ENCODE measurements at places on chromosomes 1 and 21.
A peak's percentile ranks its signal among the peaks of the same experiment; 100 is the strongest.

GRCh38 chr1:199422206-199422605 is 605.3 kb upstream of the NR5A2 start:
- DNase-seq = no peak

GRCh38 chr1:176745945-176746344 is 283.0 kb downstream of the PAPPA2 start:
- no peak for DNase-seq

DNA sequence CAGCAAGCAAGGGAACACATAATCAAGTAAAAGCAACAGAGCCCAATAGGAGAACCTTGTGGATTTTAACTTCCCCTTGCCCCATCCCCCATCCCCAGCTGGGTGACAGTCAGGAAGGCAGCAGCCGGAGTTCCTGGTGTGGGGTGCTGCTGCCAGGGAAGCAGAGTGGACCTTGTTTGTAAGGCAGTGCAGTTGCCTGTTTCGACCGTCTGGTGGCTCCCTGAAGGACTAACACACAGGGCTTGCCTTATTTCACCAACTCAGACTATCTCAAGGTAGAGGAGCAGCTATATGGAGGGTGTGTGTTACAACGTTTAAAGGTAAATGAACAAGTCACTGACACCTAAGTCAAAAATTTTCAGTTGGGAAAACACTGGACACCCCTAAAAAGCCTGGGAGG is 6.6 kb downstream of the KRTAP10-8 start:
- peak; percentile 8 for DNase-seq

- DNase-seq = no peak
These were observed 30.3 kb downstream of the PRDM2 start for GRCh38 chr1:13730291-13730690.

DNA sequence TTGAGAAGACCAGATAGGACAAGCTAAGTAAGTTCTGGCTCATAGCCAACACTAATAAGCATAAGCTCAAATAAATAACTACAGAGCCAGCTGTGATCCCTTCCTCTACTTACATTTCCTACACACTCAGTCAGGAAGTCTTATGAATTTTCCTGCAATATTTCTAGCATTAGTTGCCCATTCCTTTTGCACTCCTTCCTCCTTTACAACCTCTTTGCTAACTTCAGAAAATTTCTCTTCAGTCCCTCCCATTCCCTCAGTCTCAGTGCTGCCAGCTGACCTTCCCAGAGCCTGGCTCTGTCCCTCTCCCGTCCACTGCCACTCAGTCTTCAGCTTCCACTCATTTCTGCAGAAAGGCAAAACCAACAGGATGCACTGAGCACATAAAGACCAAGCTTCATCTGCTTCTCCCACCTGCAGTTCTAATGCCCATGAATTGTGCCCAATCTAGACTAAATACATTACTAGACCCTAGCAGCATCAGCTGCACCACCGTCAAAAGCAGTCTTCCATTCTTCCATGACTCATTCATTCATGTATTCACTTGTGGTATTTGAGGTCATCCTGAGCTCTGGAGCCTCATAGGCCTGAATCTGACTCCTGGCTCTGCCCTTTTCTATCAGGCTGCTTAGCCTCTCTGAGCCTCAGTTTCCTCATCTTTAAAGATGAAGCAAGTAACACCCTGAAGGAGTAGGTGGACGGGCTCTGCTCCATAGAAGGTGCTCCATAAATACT is 54.6 kb upstream of the SIPA1L2 start:
- no peak for DNase-seq

- DNase-seq = peak; percentile 83
These were observed 50.1 kb downstream of the NENF start for GRCh38 chr1:212482637-212483441.

DNA sequence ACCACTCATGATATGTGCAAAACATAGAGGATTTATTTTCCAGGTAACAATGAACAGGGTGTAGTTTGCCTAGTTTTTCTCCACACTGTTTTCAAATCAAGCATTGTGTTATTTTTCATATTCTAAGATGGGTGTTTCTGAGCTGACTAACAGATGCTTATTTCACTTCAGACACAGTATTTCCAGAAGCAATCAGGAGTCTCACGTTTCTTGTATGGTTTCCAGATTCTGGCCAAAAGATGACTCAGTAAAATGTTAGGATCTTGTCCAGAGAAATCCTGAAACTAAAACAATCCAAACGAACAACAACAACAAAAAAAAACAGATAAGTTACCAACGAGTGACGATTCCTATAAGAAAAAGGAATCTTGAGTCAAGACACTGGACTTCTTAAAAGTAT is 5.3 kb downstream of the UTS2 start:
- DNase-seq = no peak

- DNase-seq = no peak
These were observed 103.9 kb upstream of the KCND3 start for GRCh38 chr1:112093372-112093694.

GRCh38 chr1:227227761-227228160 is 90.5 kb downstream of the CDC42BPA start:
- DNase-seq = no peak

DNA sequence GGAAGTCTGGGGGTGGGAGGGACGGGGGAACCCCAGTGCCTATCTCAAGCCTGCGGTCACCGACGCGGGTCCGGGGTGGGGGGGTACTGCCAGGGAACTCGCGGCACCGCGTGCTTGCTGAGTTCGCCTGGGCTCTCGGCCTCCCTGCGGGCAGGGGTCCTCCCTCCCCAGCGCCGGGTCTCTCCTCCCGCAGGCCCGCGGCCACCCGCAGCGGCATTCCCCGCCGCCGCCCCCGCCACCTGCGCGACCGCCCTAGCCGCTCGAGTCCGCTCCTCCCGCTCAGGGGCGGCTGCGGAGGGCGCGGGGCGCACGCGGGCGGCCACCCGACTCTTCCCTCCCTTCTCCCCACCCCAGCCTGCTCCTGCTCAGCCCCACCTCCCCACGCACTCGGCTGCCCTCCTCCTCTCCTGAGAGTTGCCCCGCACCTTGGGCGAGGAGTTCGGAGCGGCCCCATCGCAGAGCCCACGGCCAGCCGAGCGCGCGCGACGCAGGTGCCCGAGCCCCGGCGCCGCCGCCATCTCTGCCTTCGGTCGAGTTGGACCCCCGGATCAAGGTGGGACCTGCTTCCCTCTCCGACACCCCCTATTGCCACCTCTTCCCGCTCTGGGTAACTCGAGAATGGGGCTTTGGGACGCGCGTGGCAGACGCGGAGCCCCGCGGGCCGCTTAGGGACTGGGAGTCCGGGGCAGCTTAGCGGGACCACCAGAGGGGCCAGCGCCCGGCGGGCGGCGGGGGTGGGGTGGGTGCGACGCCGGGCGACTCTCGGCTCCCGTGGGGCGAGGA is 105.0 kb downstream of the LEPR start:
- no peak for DNase-seq

DNA sequence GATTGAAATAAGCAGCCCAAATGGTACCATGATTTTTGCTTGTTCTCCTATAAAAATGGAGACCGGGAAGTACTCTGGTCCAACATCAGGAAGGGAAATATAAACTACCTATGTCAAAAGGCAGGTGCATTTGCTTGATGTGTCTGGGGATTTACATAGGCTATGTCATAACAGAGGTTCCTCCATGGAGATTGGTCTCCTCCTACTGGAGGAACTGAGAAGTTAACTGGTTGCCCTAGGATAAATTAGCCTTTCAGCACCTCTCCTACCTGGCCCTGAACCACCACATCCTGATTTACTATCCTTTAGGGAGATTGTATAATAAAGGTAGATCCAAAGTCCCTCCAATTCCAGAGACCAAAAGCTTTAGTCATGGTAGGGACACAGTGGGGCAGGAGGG is 1109.3 kb upstream of the B3GALT2 start:
- DNase-seq = peak; percentile 39

DNA sequence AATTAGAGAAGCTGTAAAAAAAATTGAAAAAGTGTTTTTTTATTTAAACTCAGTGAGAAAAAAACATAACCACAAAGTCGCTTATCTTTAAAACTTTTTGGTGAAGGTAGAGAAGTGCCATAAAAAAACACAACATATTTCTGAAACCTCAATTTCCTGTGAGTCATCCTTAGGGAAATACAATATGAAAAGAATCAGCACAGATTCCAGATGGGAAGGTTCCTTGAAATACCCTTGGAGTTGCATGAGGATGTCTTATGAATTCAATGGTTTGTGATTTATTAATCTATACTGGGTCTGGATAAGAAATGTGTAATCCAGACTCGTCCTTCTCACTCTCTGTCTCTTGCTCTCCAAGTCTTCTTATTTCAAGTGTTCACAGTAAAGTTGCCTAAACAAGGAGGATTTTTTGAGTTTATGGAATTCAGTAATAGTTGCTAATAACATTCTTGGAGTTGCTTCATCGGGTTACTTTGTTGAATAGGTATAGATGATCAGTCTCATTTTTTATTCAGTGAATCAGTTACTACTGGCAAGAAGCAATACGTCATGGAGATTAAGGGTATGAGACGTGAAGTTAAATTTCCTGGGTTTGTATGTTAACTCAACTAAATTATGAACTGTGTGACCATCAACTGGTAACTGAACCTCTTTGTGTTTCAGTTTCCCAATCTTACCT is 191.4 kb downstream of the KCNK2 start:
- DNase-seq = no peak

GRCh38 chr1:160085686-160086455 is 4.5 kb downstream of the KCNJ9 start:
- DNase-seq = peak; percentile 91

DNA sequence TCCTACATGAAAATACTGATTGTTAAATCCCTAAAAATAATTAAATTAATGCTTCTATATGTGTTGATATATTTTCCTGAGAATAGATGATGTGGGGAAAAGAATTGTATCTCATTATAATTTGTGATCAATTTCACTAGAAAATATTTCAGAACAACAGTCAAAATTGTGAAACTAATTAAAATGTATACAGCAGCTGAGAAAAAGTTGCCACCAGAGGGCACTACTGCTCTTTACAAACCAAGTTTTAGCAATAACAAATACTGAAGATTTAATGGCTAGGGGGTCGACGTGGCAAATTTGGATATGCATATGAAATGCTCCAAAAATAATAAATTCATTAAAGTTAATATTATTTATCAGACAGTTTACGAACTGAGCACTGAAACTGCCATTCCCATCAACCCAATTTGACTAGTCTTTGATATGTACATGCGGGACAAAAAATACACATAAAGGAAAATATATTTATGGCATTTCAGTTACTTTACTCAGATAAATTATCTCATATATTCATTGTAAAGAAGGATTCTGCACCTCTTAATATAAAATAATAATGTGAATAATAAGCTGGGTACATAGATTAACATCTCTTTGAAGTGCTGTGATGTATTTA is 96.3 kb upstream of the TMPRSS15 start:
- peak; percentile 47 for DNase-seq

GRCh38 chr1:117511273-117511672 is 94.6 kb upstream of the TENT5C start:
- no peak for DNase-seq

- DNase-seq = no peak
These were observed 13.4 kb downstream of the HOOK1 start for GRCh38 chr1:59828160-59828559.

DNA sequence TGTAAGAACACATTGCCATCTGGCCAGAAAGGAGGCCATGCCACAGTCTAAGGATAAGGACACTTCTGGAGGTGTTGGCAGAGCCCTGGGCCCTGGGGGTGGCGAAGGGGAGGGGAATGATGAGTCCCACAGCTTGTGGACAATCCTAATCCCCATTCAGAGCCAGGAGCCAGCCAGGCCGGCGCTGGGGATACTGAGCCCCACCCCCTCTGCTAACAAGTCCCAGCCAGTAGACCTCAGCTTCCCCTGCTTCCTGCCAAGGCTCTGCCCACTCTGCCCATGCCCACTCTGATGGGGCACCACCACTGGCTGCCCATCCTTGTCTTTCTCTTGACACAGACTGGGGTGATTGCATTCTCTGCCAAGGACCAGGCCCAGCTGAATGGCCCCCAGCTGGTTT is 71.9 kb downstream of the NAV1 start:
- DNase-seq = no peak

- peak; percentile 58 for DNase-seq
These were observed 479 bp downstream of the SELENOF start for GRCh38 chr1:86913399-86913895.

DNA sequence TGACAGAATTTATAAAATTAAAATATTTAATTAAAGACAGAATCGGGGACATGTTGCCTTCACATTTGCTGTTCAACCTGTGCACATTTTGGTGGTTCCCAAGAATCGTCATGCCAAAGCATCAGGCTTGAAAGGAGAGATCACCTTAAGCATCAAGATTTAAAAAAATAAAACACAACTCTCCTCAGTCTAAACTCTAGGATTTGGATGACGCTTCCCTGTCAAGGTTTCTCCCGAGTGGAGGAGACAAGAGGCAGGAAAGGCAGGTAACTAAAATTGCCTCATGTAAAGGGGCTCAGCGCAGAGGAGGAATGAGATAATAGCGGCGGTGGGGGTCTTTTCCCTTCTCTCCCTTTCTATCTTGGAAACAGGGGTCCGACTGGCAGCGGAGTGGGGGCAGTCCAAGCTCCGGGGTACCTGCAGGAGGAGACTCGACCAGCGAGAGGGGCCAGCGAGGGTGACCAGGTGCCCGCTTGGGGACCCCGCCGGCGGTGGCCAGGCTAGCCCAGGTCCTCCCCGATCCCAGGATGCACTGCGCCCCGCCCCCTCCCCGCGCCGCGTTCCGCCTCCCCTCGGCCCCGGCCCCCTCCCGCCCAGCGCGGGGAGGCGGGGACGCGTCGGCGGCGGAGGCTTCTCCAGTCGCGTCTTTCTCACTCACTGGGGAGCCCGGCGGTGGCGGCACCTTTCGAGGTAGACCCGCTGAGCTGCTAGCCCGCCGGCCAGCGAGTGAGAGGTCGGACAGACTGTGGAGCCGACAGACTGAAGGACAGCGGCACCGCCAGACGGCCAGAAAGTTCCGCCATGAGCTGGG is at the start of gene FNBP1L:
TSS of gene FNBP1L (plus strand) at position 638 of the 811 bp plus-strand sequence. CDS start at position 802, 164 bp downstream.
- peak; percentile 32 for DNase-seq

DNA sequence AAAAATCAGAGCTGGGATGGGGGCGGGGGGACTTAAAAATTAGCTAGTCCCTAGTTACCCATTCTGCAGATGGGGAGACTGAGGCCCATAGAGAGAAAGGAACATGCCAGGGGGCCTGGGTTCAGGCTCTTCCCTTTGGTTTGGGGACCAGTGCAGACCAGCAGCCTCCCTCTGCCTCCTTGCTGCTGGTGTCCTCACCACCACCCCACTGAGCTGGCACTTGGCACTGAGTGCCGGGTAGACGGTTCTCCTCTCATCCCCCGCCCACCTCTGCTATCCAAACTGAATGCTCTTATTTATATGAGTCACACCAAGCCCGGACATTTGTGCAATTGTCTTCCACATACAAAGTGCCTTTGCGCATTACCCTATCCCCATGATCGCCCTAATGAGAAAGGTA is 39.2 kb downstream of the CAMK2N1 start:
- DNase-seq = no peak
